Progenitor cell of endocrine pancreas (in vitro differentiated cells): ENCODE measurements at places on chromosomes 6 and 20.

GRCh38 chr20:20680991-20681508, 31.4 kb downstream of the RALGAPA2 start:
- DNase-seq, result no peak

- DNase-seq, result no peak
Observed at GRCh38 chr20:7695635-7696034, 244.6 kb downstream of the HAO1 start.

DNA sequence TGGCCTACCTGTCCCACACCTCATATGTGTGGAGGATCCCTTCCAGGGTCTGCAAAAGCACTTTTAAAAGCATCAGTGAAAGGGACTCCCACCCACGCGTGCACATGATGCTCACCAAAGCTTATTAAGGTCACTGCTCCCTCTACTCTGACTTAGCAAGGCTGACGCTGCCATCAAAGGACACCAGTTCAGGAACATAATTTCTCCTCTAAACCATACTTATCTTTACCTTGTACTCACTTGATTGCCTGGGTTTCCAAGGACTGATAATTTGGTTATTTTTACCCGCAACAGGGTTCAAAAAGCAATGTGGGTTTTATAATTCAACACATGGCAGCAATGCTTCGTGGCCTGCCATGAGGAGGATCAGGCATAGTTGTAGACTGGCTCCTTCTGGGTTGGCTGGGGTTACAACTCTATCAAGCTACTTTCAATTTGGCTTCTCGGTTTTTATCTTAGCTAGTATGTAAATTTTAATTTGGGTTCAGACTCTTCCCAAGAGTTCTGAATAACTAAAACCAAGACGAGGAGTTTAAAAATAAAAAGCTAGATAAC, 52.2 kb upstream of the EMILIN3 start:
- DNase-seq, result no peak

DNA sequence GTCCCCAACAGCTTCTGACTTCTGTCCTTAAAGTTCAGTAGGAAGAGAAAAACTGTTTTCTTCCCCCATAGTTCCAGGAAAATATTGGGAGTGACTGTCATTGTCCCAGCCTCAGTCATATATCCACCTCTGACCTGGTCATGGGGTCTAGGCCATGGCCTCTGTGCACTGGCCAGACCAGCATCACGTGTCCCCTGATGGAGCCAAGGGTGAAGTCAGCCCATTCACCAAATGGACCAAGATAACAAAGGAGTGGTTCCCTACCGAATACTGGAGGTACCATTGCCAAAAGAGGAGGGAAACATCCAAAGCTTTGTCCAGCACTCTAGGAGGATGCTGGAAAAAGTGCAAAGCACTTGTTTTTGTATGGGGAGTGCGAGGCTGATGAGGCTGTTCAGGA, 395.4 kb downstream of the TAF4 start:
- no peak for DNase-seq

GRCh38 chr6:130851026-130851425, 23.8 kb downstream of the SMLR1 start:
- DNase-seq, result no peak

GRCh38 chr20:10475225-10475624, 40.1 kb downstream of the SLX4IP start:
- DNase-seq, result no peak

GRCh38 chr20:46277602-46278001, 30.7 kb downstream of the CDH22 start:
- no peak for DNase-seq

DNA sequence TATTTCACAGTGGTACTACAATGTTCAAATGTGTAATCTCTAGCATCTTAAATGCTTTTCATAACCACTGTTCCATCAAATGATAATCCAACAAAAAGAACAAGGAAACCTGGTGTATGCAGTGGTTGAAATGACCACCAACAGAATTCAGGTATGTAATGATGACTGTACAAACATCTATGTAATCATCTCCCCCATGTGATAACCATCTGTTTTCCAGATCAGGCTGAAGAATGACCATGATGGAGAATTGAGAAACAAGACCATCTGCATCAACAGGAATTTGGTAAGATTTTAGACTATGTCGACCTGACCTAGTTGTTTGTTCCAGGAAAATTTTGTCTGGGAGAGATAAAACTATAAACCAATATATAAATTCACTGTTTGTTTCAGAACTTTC, 81.3 kb upstream of the ASCC3 start:
- DNase-seq, result no peak

DNA sequence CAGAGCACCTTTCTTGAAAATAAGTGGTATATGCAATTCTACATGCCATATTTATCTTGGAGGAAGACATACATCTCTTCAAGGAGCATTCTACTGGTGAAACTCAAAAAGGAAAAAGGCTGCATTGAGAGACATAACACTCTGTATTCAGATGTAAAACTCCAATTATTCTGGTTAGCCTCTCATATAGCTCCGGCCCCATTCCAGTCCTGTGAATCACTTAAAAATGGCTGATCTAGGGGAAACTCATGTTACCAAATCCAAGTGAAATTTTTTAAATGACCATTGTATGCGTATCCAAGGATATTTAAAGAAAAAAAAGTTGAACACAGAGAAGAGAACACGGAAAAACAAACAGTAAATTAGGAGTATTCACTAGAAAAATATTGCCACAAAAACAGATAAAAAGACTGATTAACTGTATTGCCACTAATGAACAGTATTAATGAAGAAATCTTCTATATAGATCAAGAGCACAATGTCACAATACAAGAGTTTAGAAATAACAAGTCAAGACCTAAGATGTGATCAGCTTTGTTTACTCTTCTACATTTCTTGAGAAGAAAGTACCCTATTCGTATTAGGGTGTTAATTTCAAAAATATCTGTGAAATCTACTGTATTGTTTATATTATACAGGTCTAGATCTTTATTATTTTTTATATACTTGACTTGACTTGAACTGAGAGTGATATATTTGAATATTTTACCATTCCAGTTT, 124.5 kb upstream of the GJE1 start:
- no peak for DNase-seq

DNA sequence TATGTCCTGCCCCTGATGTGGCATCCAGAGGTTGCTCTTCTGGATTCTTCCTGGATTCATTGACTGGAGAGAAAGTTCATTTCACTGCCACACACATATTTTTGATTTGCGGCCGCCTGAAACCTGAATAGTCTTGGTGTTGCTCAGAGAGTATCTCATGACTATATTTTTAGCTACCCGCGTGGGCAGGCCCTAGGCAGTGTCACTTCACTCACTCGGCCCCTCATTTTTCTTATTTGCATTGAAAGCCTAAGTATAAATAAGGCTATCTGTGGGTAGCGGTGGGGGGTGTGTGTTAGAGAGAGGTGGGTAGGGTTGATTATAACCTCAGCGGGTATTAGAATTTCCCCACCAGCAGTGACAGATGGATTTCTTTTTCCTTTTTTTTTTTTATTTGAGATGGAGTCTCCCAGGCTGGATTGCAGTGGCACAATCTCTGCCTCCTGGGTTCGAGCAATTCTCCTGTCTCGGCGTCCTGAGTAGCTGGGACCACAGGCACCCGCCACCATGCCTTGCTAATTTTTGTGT, 113.5 kb downstream of the JARID2 start:
- no peak for DNase-seq

- peak; percentile 16 for DNase-seq
Observed at GRCh38 chr6:130019326-130020072, 1.1 kb downstream of the L3MBTL3 start.

- DNase-seq, result no peak
Observed at GRCh38 chr20:12723811-12724210, 285.0 kb upstream of the SPTLC3 start.

DNA sequence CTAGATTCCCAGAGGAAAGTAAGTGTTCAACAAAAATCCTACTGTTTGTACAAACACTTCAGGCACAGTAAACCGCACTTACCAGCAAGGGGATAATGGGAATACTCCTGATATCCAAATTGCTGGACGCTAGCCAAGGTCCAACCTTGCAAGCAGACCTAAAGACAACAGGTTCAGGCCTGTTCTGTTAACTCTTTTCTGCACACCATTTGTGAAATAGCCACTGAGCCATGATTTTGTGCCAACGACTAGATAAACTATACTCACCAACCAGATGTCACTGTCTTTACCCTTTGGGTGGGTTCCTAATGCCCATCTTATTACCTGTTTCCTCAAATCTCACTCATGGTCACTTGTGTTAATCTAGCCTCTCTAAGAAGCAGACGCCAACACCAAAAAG, 43.5 kb downstream of the GOPC start:
- DNase-seq, result no peak

GRCh38 chr6:21048047-21048446, 513.8 kb downstream of the CDKAL1 start:
- no peak for DNase-seq

- DNase-seq, result no peak
Observed at GRCh38 chr20:43946206-43946491, 31.5 kb downstream of the TOX2 start.

- no peak for DNase-seq
Observed at GRCh38 chr20:39800548-39800947, 838.4 kb downstream of the DHX35 start.

GRCh38 chr20:40678286-40678875, 10.7 kb downstream of the MAFB start:
- no peak for DNase-seq

GRCh38 chr6:80165819-80166218, 59.3 kb downstream of the BCKDHB start:
- no peak for DNase-seq

GRCh38 chr6:44342489-44342888, at the start of gene SPATS1:
Gene SPATS1 (plus strand): TSS chr6:44342650. CDS start chr6:44343096, 446 bp downstream.
- DNase-seq, result peak; percentile 16

GRCh38 chr6:7235712-7236305, 77.2 kb downstream of the SSR1 start:
- no peak for DNase-seq

DNA sequence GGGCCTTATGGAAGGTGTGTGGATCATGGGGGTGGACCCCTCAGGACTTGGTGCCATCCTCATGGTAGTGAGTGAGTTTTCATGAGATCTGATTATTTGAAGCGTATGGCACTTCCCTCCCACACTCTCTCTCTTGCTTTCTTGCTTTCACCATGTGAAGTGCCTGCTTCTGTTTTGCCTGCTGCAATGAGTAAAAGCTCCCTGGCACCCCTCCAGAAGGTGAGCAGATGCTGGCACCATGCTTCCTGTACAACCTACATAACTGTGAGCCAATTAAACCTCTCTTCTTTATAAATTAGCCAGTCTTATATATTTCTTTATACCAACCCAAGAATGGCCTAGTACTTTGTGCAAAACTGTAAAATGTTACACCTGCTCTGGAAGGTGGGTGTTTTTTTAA, 396.8 kb upstream of the HS3ST5 start:
- DNase-seq, result no peak

- DNase-seq, result no peak
Observed at GRCh38 chr20:54539521-54540046, 64.2 kb downstream of the DOK5 start.

- no peak for DNase-seq
Observed at GRCh38 chr6:145929037-145929633, 35.0 kb downstream of the SHPRH start.

- no peak for DNase-seq
Observed at GRCh38 chr20:48999890-49000870, 45.9 kb upstream of the CSE1L start.

DNA sequence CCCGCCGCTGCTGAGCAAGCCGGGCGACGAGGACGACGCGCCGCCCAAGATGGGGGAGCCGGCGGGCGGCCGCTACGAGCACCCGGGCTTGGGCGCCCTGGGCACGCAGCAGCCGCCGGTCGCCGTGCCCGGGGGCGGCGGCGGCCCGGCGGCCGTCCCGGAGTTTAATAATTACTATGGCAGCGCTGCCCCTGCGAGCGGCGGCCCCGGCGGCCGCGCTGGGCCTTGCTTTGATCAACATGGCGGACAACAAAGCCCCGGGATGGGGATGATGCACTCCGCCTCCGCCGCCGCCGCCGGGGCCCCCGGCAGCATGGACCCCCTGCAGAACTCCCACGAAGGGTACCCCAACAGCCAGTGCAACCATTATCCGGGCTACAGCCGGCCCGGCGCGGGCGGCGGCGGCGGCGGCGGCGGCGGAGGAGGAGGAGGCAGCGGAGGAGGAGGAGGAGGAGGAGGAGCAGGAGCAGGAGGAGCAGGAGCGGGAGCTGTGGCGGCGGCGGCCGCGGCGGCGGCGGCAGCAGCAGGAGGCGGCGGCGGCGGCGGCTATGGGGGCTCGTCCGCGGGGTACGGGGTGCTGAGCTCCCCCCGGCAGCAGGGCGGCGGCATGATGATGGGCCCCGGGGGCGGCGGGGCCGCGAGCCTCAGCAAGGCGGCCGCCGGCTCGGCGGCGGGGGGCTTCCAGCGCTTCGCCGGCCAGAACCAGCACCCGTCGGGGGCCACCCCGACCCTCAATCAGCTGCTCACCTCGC, 1.5 kb downstream of the ARID1B start:
- peak; percentile 37 for DNase-seq

GRCh38 chr6:39617026-39617425, 108.2 kb downstream of the KIF6 start:
- no peak for DNase-seq

GRCh38 chr6:8278562-8278961, 156.8 kb downstream of the SLC35B3 start:
- no peak for DNase-seq

DNA sequence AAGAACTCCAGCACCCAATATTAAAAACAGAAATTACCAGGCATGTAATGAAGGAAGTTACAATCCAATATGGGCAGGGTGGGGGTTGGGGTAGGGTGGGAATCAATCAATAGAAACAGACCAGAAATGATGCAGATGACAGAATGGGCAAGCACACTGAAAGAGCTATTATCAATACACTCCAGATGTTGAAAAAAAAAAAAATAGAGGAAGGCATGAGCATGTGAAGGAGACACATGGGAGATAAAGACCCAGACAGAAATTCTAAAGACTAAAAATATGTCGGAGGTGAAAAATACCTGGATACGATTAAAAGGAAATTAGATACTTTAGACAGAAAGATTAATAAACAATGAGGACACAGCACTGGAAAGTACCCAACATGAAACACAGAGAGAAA, 19.1 kb upstream of the ZC3H12D start:
- DNase-seq, result no peak

DNA sequence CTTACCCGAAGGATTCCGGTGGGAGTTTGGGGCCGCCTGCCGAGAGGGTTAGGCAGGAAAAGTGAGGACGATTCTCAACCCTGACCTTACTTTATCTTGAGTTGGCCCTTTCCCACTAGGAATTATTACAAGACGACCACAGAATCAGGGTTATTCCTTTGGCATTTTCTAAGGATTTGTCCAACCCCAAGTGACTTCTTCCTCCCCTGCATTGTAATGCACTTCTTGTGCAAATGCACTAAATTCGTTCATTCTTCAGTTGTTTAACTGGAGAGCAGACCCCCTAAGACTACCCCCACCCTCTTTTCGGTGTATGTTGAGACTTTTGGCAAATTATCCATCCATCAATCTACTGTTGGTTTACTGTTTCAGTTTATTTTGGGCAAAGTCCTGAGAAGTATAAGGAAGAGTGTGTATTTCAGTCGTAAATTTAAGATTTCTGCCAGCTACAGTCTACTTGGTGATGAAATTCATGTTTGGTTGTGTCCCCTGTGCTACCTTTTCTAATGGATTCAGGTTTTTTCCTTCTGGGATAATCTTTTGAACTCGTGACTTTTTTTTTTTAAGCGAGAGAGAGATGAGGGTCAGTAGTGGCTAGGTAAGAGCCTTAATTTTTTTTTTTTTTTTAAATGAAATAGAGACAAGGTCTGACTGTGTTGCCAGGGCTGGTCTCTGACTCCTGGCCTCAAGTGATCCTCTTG, 611 bp upstream of the TMEM217 start:
- no peak for DNase-seq

GRCh38 chr20:40677343-40677924, 11.6 kb downstream of the MAFB start:
- DNase-seq, result no peak

- DNase-seq, result no peak
Observed at GRCh38 chr20:51310216-51310615, 232.3 kb downstream of the NFATC2 start.
